Testis (tissue), 5 donors: ENCODE measurements at places on chromosomes 7 and 10. TPM values are rescaled to one million over a fixed set of nuclear protein-coding genes. Genes with fewer than 3 reads are reported as not detected.

ZNF365 gene
- 2.8 TPM for total RNA-seq

NEUROD6 gene
- total RNA-seq: not detected

PIK3CG gene
- total RNA-seq: 6.5 TPM

GIMAP5 gene
- total RNA-seq: 10.6 TPM

FFAR4 gene
- total RNA-seq: 0.55 TPM

ETV1 gene
- total RNA-seq: 13.9 TPM

CTAGE8 gene
- 4.4 TPM for total RNA-seq
